ENCODE measurements at places on chromosomes 2 and 18. TPM values are rescaled to one million over a fixed set of nuclear protein-coding genes. Genes with fewer than 3 reads are reported as not detected.

NEU2 gene
- total RNA-seq = not detected

- no peaks in the 10 kb centered on the region for H3K4me1 ChIP-seq
- no peak overlapping the region for H3K4me3 ChIP-seq
- DNase-seq = no peak
- no peak overlapping the region for H3K27ac ChIP-seq
Observed at GRCh38 chr2:140882671-140883620, 1247.9 kb downstream of the LRP1B start.

DNA sequence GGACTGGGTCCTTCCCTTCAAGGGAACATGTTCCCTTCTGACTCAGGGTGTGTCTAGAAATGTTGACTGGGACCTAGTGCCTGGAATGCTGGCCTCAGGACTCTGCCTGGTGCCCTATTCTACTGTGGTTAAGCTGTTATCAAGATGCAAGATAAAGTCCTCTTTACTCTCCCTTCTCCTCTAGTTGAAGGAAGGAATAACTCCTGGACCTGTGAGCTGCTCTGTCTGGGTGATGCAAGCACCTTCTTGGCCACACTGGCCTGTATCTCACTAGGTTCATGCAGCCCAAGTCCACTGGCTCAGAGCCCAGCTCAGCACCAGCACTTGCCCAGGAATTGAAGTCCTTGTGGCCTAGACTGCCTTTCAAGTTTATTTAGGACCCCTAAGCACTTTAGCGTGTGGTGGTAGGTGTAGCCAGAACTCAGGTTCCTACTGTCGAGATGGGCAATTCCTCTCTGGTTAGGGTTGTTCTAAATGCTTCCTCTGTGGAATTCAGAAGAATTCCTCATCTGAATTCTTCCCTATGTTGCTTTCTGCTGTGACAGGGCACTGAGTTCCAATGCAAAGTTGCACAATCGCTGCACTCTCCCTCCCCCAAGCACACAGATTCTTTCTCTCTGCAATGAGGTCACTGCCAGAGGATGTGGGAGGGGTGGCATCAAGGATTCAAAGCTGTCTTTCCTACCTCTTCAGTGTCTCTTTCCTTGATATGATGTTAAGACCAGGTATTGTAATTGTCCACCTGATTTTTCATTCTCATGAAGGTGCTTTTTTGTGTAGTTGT is 54.7 kb downstream of the VWC2L start:
- H3K4me1 ChIP-seq = no peaks in the 10 kb centered on the region
- H3K27me3 ChIP-seq = no peaks in the 10 kb centered on the region
- no peak for DNase-seq

DNA sequence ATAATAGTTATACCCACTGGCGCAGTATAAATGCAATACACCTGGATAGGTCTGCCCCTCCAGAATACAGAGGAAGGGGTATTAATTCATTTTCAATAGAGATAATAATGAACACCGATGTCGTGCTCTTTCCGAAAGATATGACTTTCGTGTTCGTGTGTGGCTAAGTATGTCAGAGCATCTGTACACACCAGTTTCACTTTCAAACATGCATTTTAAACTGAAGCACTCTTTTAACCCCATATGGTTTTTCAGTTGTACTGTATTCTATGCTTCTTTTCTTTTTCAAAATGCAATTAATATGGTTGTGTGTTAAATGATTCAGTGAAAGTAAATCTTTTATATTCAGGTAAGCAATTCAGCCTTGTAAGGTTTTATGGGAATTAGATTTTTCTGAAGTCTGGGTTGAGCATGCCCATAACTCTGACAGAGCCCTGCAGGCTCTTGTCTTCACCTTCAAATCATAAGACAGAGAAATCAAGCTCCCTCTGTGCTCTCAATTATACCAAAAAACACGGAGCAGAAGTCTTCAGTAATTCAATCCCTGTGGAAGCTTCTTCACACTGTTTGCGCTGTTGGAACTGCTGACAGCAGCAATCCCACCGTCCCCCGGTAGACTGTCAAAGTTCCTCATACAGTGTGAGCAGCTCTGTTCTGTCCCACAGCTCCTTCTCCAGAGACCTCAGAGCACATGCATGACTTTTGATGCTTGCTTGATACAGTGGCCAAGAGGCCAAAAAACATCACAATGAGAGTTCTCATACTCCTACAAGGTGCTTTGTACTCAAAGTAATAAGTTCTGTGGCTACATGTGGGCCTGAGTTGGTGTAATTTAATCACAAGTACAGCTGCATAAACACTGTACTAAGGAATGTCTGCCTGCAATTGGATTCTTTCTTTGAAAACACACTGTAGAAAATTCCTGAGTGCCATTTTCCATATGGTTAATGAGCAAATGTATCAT is 186.8 kb downstream of the ZNF521 start:
- H3K27ac ChIP-seq = no peak overlapping the region
- DNase-seq = no peak
- H3K27me3 ChIP-seq = no peaks in the 10 kb centered on the region
- H3K4me3 ChIP-seq = peak overlapping the region; percentile 36
- H3K36me3 ChIP-seq = no peaks in the 10 kb centered on the region

DNA sequence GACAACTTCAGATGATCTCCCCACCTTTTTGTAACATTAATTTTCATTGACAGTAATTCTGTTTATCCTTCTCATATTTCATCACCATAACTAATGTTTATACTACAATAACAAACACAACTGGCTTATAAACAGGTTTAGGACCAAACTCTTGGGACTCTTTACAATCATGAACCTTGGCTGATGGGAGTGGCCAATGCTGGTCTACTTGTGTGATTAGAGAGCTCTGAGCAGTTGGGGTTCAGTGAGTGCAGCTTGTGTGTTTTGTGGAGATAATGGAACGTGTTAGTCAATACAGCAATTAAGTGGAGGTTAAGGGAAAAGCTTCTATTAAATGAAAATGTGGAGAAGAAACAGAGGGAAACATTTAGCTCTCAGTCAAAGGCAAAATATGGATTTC is 207.1 kb downstream of the SPAG16 start:
- H3K4me3 ChIP-seq = no peak overlapping the region
- no peaks in the 10 kb centered on the region for H3K36me3 ChIP-seq
- no peak for DNase-seq
- H3K27ac ChIP-seq = no peak overlapping the region
- H3K27me3 ChIP-seq = no peaks in the 10 kb centered on the region

UGT1A10 gene
- not detected for total RNA-seq

ANKRD23 gene
- 16.9 TPM for total RNA-seq

DNA sequence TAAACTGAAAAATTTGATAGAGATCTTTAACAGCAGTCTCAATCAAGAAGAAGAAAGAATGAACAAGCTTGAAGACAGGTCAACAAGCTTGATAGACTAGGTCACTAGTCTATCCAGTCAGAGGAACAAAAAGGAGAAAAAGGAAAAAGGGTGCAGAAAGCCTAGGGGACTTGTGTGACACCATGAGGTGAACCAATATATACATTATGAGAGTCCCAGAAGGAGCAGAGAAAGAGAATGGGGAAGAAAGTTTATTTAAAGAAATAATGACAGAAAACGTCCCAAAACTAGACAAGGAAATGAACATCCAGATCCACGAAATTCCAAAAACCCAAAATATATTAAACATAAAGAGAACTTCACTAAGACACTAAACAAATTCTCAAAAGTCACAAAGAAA is 84.5 kb downstream of the VAPA start:
- DNase-seq = no peak
- no peak overlapping the region for H3K27ac ChIP-seq
- H3K36me3 ChIP-seq = peaks cover 3% of the 10 kb centered on the region
- H3K4me3 ChIP-seq = no peak overlapping the region
- H3K27me3 ChIP-seq = peaks cover 13% of the 10 kb centered on the region

DNA sequence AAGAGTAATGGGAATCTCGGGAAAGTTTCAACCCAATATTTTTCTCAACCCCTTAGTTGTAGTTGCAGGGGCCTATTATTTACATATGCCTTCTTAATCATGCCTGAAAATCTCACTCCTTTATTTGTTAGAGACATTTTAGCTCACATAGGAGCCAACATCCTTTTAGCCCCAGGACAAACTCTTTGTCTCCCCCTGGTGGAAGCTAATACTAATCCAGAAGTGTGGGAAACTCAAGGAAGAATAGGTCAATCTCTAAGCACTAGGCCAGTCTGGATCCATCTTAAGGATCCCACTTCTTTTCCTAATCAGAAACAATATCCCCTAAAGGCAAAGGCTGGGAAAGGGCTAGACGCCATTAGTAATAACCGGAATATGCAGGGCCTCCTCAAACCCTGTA is 550.9 kb upstream of the PKDCC start:
- no peak for DNase-seq
- H3K4me3 ChIP-seq = no peak overlapping the region
- no peaks in the 10 kb centered on the region for H3K4me1 ChIP-seq
- H3K27me3 ChIP-seq = no peaks in the 10 kb centered on the region
- H3K36me3 ChIP-seq = no peaks in the 10 kb centered on the region

GRCh38 chr18:6928359-6928758 is 189.2 kb downstream of the LAMA1 start:
- H3K36me3 ChIP-seq = no peaks in the 10 kb centered on the region
- H3K27me3 ChIP-seq = no peaks in the 10 kb centered on the region
- H3K27ac ChIP-seq = no peak overlapping the region
